ENCODE measurements at places on chromosomes 4 and X. TPM values are rescaled to one million over a fixed set of nuclear protein-coding genes. Genes with fewer than 3 reads are reported as not detected.

Gene SLC2A9
- total RNA-seq, result 3.5 TPM

DNA sequence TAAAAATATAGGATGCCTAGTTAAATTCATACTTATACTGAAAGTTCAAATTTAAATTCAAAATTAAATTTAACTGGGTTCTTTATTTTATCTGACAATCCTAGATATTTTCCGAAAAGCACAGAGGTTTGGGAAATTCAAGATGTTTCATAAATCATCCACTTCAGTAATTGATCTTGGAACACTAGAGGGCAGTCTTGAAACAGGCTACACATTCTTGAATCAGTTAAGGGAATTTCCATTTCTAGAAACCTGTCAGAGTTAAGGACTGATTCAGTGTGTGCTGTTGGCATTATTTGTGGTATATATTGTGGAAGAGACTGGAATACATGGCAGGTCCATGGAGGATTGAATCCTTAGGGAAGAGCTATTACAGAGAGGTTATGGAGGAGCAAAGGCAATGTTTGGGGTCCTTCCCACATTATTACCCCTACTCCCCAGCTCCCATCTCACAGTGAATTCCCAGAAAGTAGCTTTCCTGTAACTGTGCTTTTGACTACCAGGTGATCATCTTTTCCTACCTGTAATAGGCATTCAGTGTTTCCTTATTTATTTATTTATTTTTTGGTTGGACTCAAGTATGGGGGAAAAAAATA lies 92.9 kb downstream of the EGF start:
- peak; percentile 24 for DNase-seq
- H3K27me3 ChIP-seq, result no peaks in the 10 kb centered on the region
- H3K4me1 ChIP-seq, result no peaks in the 10 kb centered on the region
- no peaks in the 10 kb centered on the region for H3K36me3 ChIP-seq
- H3K4me3 ChIP-seq, result no peak overlapping the region

DNA sequence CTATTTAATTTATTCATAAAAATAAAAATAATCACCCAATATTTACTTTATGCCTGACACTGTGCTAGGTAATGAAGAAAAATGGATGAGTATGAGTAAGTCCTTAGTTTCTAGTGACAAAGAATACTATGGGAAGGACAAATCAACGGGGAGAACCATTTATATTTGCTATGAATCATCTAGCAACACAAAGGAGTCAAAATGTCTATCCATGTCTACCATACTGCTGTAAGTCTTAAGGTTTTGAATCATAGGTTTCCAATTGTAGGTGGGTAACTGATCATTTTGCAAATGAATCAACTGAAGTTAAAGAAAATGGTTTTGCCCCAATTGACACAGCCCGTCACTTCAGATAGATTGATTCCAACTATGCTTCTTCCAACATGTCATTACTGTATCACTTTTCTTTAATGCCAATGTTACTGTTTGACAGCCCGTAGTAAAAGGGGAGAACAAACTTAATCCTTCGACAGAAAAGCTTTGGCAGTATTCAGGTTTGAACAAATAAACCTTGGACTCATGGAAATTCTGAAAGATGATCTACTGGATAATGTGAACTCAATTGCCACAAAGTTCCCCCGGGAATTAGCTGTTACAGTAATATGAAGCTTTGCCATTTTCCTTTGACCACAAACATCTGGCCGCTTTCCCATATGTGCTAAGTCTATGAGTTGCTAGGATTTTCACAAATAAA lies 3.2 kb downstream of the TDO2 start:
- no peak for DNase-seq
- H3K36me3 ChIP-seq, result no peaks in the 10 kb centered on the region
- no peaks in the 10 kb centered on the region for H3K4me1 ChIP-seq
- no peaks in the 10 kb centered on the region for H3K27me3 ChIP-seq
- H3K4me3 ChIP-seq, result no peak overlapping the region

- no peak for DNase-seq
- peaks cover 36% of the 10 kb centered on the region for H3K4me1 ChIP-seq
- no peaks in the 10 kb centered on the region for H3K27me3 ChIP-seq
Observed at GRCh38 chrX:134794692-134795091, 136.4 kb upstream of the PLAC1 start.

DNA sequence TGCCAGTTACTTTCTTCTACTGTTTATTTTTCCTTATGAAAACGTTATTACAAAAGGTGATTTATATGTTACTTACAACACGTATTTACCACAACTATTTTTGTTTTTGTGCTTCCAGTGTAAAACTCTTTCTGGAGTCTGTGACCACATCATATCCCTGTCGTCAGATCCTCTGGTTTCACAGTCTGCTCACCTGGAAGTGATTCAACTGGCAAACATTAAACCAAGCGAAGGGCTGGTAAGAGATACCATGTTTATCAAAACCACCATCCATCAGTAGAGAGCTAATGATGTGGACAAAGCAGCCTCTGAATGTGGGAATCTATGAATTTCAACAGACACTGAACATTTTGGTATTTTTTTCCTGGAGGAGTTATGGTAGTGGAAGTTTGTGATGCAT lies 116.1 kb downstream of the CNKSR2 start:
- no peaks in the 10 kb centered on the region for H3K4me1 ChIP-seq
- H3K27ac ChIP-seq, result no peak overlapping the region
- DNase-seq, result no peak
- no peaks in the 10 kb centered on the region for H3K36me3 ChIP-seq

Data from Panc1 (cell line).